DMS 273 treated with DMSO at 0.1 percent for 48 hours (cell line): ENCODE measurements at places on chromosomes 13 and 19.

- no peak for DNase-seq
These were observed 864.9 kb upstream of the PCDH20 start for GRCh38 chr13:62280590-62280989.

DNA sequence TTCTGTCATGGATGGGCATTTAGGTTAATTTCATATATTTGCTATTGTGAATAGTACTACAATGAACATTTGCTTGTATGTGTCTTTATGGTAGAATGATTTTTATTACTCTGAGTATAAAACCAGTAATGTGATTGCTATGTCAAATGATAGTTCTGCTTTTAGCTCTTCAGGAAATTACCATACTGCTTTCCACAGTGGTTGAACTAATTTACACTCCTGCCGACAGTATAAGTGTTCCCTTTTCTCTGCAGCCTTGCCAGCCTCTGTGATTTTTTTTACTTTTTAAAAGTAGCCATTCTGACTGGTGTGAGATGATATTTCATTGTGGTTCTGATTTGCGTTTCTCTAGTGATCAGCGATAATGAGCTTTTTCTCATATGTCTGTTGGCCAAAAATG lies 6.5 kb downstream of the SIGLEC7 start:
- no peak for DNase-seq

DNA sequence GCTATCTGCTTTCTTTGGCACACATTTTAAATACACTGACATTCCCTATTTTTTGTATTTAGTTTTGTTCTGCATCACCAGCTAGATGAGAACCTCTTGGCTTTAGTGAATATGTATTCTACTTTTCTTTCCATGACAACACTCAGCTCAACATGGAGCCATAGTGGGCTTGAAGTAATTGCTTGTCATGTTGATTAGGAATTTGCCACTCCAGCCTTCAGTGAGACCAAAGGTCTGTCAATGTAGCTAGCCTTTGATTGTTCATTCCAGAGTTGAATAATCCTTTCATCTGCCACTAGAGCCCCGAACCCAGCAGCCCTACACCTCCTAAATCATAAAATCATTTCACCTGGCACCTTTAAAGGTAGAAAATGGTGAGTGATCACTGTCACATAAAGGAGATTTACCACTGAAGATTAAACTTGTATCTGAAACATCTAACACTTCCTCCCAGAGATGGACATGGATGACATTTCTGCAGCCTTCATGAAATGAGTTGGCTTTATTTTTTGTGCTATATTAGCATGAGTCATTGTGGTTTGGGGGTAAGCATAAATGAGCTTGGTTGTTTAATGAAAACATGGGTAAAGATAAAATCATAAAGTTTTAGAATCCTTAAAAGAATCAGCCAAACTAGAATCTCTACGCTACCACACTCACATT lies 29.2 kb upstream of the GARRE1 start:
- DNase-seq, result no peak

DNA sequence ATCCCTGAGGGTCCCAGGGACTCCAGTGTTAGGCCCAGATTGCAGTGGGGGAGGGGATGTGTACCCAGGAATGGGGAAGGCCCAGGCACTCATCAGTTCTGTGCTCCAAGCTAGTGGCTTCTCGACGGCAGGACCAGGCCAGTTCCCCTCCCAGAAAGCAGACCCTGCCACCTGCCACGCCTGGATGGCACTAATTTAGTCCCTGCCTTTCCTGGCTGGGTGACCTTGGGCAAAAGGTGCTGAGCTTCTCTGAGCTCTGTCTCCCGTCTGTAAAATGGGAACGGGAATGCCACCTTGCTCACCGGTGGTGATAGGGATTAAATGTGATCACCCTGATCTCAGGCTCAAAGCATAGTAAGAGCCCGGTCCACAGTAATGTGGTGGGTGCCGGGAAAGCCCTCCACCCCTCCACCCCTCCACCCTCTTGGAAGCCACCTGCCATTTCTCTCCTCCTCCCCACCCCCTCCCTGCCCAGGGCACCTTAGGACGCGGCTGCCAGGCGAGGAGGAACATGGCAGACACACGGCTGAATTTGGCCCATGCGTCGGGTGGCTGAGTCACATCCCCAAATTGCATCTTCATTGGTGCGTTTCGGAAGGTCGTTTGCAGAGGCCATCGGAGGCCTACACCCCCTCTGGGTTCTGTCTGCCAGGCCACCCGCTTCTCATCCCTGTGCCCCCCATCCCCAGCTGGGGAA lies 2.3 kb downstream of the KCNN1 start:
- no peak for DNase-seq

GRCh38 chr13:66914155-66914554 lies 316.0 kb downstream of the PCDH9 start:
- no peak for DNase-seq
